Activated T-helper 2 cell treated with anti-CD3 and anti-CD28 coated beads, Interferon-gamma antibody, Interleukin-2, Interleukin-4, amounts not matched to agents 10 μg/mL and 5 μg/mL and 100 μg/mL, durations not matched to agents 14 hours and 24 hours and 36 hours (primary cell): ENCODE measurements at places on chromosomes 4 and X.

DNA sequence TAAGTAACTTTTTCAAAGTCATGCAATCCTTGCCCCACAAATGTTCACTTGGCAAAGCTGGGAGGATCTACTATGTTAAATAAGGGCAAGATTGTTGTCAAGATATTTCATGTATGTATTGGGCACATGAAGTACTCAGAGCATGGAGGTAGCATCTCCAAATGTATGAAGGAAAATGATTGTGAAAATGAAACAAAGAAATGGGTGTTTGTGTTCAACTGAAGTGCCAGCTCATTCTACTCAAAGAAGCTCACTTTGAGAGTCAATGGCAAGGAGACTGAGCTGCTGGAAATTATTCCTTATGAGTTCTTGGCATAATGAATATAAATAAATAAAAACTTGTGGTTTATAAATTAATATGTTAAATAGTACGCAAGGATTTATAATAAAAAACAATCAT, 124.5 kb upstream of the ARSJ start:
- no peak overlapping the region for H3K27ac ChIP-seq
- DNase-seq, result no peak
- H3K36me3 ChIP-seq, result no peaks in the 10 kb centered on the region
- H3K27me3 ChIP-seq, result peaks cover 6% of the 10 kb centered on the region
- no peak overlapping the region for H3K4me3 ChIP-seq

GRCh38 chr4:4542774-4543485, 1.1 kb upstream of the STX18 start:
- no peaks in the 10 kb centered on the region for H3K36me3 ChIP-seq
- H3K4me3 ChIP-seq, result peak overlapping the region; percentile 98
- H3K4me1 ChIP-seq, result peaks cover 26% of the 10 kb centered on the region
- H3K27ac ChIP-seq, result peak overlapping the region; percentile 63
- no peak for DNase-seq

DNA sequence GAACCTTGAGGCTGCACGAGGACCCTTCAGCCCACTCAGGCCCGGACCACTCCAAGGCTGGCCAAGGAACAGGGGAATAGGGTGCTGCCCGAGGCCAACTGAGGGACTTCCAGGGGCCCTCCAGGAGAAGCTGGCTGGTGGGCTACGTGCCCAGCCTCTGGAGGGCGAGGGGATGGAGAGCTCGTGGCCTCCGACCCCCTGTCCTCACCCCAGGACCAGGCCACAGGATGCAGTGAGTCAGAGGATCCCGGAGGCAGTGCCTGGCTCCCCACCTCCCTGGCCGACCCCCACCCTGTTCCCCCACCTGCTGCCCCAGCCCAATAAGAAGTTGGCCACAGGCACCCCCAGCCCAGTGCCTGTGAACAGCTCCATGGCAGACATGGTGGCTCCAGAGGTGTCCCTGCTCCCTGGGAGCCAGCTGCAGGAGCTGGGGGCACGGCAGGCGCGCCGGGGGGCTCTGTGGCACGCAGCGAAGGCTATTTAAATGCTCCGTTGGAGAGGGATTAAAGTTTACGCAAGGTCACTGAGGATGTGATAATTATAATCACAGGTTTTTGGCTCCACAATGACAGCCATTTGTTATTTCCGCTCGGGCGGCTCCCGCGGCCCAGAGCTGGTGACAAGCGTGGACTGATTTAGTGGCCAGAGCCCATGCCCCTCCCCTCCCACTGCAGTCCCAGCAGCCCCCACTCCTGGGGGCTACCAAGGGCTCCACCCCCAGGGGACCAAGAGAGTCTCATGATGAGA, 95.7 kb upstream of the NKX1-1 start:
- H3K4me1 ChIP-seq, result no peaks in the 10 kb centered on the region
- DNase-seq, result no peak
- H3K27me3 ChIP-seq, result no peaks in the 10 kb centered on the region

DNA sequence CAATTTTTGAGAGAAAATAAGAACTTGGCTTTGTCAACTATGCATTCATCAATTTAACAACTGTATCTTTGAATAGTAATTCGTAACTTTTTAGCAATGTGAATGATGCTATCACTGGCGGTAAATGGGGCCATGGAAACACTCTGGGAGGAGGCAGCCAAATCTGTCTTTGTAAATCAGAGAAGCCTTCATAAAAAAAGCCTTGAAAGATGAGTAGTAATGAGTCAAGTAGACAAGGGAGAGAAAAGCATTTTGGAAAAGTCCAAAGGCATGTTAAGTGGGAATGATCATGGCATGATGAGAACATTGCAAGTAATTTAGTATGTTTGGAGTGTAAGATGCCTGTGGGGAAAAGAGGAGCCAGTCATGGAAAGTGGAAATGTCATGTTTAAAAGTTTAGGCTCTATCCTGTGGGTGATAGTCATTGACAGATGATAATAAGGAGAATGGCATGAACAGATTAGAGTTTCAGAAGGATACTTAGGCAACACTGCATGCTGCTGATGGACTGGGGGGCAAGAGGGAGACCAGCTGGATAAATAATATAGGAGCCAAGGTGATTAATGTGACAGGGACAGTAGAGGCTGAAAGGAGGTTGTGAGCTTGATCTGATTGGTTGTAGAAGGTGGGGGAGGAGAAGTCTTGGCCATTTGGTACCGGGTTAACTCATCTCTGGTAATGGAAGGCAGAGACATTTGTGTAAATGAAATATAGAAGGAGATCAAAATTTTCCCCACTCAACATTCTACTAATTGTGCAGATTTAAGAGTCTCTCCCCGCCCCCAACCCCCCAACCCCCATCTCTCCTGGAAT, 16.3 kb downstream of the SPRY1 start:
- H3K36me3 ChIP-seq, result no peaks in the 10 kb centered on the region
- peak overlapping the region; percentile 78 for H3K27ac ChIP-seq
- DNase-seq, result no peak
- H3K27me3 ChIP-seq, result no peaks in the 10 kb centered on the region
- H3K4me1 ChIP-seq, result peaks cover 47% of the 10 kb centered on the region
